ENCODE measurements at places on chromosomes 3 and 15.

DNA sequence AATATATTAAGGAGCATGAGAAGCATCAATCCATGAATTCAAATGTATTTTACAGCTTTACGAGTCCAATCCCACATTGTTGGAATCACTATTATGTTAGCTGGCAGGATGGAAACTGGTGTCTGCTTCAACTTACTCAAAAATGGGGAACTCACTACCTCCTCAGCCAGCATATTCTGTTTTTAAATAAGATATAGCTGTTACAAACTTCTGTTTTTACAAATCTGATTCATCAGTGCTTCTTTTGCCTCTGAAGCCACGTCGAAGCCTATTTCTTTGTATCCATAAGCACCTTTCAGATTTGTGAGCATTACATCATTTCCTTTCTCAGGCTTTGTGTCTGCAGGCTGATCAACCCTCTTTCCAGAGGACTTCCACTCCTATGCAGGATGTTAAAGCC is 105.9 kb downstream of the TPRG1 start:
- no peaks in the 10 kb centered on the region for H3K27me3 ChIP-seq
- H3K36me3 ChIP-seq: no peaks in the 10 kb centered on the region
- peaks cover 23% of the 10 kb centered on the region for H3K4me1 ChIP-seq
- no peak overlapping the region for H3K4me3 ChIP-seq
- no peak for DNase-seq
- no peak overlapping the region for H3K27ac ChIP-seq

- no peak for DNase-seq
- H3K4me1 ChIP-seq: no peaks in the 10 kb centered on the region
Observed at GRCh38 chr3:131282379-131282778, 99.2 kb upstream of the NUDT16 start.

GRCh38 chr15:84727429-84727828 is 11.5 kb upstream of the SEC11A start:
- H3K27ac ChIP-seq: no peak overlapping the region
- peaks cover 5% of the 10 kb centered on the region for H3K4me1 ChIP-seq
- no peaks in the 10 kb centered on the region for H3K36me3 ChIP-seq
- H3K27me3 ChIP-seq: no peaks in the 10 kb centered on the region
- no peak for DNase-seq

GRCh38 chr3:16143861-16144447 is 30.5 kb upstream of the GALNT15 start:
- H3K36me3 ChIP-seq: no peaks in the 10 kb centered on the region
- no peak overlapping the region for H3K27ac ChIP-seq
- DNase-seq: no peak
- H3K27me3 ChIP-seq: no peaks in the 10 kb centered on the region
- peaks cover 23% of the 10 kb centered on the region for H3K4me1 ChIP-seq
- H3K4me3 ChIP-seq: no peak overlapping the region

DNA sequence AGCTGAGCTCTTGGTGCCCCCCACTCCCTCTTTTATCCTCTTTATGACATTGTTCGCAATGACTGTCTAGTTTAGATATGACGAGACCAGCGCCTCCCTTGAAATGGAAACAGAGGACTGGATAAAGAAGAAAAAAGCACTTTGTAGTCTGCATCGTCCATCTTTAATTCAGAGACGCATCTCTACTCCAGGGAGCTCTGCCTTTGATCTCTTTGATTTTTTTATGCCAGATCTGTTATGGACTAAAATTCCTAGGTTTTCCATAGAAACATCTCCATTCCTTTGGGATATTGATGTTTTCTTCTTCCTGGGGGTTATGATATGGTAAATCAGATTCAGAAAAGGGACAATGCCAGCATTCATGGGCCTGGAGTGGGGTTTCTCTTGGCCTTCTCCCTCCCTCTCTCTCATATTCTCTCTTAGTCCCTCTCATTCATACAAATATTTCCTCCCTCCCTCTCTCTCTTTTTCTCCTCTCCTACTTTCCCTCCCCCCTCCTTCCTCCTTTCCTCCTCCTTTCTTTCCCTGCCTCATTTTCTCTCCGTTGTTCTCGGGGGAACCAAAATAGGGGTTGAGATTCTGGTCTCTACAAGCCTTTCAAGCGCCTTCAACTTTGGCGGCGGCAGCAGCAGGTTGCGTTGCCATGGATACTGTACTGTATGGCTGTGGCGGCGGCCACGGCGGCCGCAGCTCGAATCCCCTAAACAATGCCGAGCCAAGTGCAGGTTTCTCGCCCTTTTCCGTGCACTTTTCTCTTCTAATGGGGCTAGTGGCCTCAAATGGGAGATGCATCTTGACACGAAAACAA is 45.5 kb downstream of the ZIC4 start:
- H3K36me3 ChIP-seq: no peaks in the 10 kb centered on the region
- DNase-seq: no peak
- H3K4me3 ChIP-seq: no peak overlapping the region
- peaks cover 89% of the 10 kb centered on the region for H3K27me3 ChIP-seq
- H3K27ac ChIP-seq: no peak overlapping the region

GRCh38 chr15:92839696-92840095 is 60.4 kb upstream of the CHD2 start:
- H3K36me3 ChIP-seq: no peaks in the 10 kb centered on the region
- H3K4me1 ChIP-seq: peaks cover 2% of the 10 kb centered on the region
- no peak overlapping the region for H3K4me3 ChIP-seq
- H3K27ac ChIP-seq: no peak overlapping the region
- DNase-seq: no peak
- no peaks in the 10 kb centered on the region for H3K27me3 ChIP-seq

GRCh38 chr3:32780071-32780734 is 37.6 kb upstream of the TRIM71 start:
- no peak for DNase-seq
- H3K27ac ChIP-seq: no peak overlapping the region
- no peaks in the 10 kb centered on the region for H3K27me3 ChIP-seq

GRCh38 chr15:57548835-57549234 is 42.9 kb upstream of the MYZAP start:
- H3K36me3 ChIP-seq: peaks cover 36% of the 10 kb centered on the region
- peaks cover 21% of the 10 kb centered on the region for H3K4me1 ChIP-seq
- DNase-seq: no peak
- no peaks in the 10 kb centered on the region for H3K27me3 ChIP-seq
- H3K4me3 ChIP-seq: no peak overlapping the region
- H3K27ac ChIP-seq: no peak overlapping the region

GRCh38 chr15:47212222-47213010 is 504.9 kb upstream of the SEMA6D start:
- H3K27me3 ChIP-seq: no peaks in the 10 kb centered on the region
- no peaks in the 10 kb centered on the region for H3K36me3 ChIP-seq
- no peak overlapping the region for H3K27ac ChIP-seq
- no peak for DNase-seq

DNA sequence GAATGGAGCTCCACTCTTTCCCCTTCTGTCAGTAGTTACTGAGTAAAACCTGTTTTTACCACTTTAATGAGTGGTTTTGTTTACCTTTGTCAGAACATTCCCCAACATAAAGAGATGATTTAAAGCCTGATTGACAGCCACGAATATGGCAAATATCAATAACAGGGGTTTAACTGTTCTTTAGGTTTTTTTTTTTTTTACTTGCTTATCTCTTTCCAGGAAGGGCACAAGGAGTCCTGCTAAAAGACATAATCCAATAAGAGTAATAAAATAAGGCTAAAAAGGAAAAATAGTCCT is 11.5 kb upstream of the UBE2Q2 start:
- peaks cover 10% of the 10 kb centered on the region for H3K4me1 ChIP-seq
- no peak overlapping the region for H3K27ac ChIP-seq
- no peak for DNase-seq
- H3K27me3 ChIP-seq: no peaks in the 10 kb centered on the region

DNA sequence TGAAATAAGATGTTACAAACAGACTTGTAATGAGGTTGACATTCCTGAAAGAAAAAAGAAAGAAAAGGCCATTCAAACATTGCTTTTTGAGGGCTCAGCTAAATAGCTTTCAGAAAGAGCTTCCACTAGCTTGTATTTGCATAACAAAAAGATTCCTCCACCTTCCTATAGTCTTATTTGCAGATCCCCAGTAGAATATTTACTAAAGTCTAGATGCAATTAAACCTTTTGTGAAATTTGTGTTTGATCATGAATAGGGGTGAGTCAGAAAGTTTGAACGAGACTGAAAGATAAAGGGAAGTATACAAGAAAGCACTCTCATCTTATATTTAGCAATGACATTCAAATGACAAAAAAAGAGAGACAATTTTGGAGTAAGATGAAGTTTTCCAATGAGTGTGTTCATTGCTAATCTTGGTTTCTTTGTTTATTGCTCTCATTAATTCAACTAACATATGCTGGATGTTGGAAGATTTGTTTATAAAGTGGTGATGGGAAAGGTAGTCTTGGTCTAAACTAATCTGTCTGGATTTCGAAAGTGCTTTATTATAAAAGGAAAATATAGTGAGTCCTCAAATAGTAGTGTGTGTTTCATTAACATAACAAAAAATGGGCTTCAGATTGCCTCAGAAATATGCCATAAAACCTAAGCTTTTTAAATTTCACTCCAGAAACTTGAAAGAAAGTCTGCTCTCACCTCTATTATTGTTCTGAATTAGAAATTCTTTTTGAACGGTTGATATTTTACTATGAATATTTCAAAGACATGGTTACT is 9.1 kb upstream of the CADPS start:
- no peak for DNase-seq
- H3K36me3 ChIP-seq: no peaks in the 10 kb centered on the region
- H3K4me1 ChIP-seq: no peaks in the 10 kb centered on the region

DNA sequence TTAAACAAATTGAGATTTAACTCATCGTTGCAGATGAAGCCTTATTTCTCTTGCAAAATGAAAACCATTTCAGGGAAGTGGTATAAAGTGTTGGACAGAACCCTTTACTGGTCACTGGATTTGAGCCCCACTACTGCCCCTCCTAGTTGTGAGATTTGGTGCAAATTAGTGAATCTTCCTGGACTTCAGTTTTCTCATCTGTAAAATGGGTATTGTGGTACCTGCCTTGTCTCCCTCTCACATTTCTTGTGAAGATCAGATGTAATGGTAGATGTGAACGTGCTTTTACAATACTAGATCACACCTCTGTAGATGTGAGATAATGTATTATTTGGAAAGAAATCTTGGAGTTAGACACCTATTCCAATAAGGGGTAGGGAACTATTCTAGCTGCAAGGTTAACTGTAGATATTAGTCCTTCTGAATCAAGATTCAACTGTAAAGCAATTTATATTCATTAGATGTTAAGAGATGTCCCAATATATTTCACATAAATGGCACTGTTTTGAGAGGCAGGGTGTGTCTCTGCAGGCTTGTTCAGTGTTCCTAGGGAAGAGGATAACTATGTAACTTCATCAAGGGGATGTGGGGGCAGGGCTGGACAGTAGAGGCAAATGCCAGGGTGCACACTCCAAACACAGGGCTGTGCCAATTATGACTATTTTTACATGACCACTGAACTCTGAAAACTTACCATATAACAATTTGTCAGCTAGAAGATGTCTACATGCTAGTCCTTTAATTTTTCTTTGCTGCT is 112.4 kb upstream of the PFN2 start:
- H3K36me3 ChIP-seq: no peaks in the 10 kb centered on the region
- peak overlapping the region; percentile 10 for H3K4me3 ChIP-seq
- no peaks in the 10 kb centered on the region for H3K27me3 ChIP-seq
- no peak for DNase-seq

GRCh38 chr3:193964517-193964880 is 171.4 kb upstream of the HES1 start:
- DNase-seq: no peak
- H3K27me3 ChIP-seq: no peaks in the 10 kb centered on the region
- peaks cover 15% of the 10 kb centered on the region for H3K4me1 ChIP-seq
- H3K36me3 ChIP-seq: no peaks in the 10 kb centered on the region

DNA sequence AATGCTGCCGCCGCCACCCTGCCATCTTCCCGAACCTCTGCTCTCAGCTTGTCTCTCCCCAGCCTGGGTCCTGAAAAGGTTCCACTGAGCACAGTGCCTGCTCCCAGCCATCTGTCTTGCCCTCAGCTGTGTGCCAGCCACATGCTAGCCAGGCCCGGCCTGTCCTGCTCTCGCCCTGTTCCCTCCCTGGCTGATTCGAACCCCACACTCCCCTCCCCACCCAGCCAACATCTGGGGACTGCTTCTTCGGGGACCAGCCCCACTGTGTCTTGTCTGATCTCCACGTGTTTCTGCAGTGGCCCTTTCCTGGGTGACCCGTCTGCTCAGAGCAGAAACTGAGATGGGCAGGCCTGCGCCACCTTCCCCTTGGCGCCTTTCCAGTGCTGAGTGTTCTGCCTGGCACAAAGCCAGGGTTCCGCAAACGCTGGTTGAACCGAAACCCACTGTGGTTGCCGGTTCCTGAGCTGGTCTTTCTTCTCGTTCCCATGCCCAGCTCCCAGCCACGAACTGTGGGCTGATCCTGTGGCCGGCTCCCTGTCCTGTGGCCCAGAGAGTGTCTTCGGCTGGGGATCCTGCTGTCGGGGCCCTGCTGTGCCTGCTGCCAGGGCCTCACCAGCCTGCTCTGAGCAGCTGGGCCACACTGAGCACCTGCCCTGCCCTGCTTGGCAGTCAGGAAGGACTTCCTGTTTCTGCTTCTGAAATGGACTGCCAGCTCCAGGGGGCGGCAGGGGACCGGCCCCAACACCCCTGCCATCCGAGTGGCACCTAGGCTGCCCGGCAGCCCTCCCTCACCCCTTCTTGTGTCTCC is 62.7 kb upstream of the KLF13 start:
- no peaks in the 10 kb centered on the region for H3K27me3 ChIP-seq
- H3K36me3 ChIP-seq: no peaks in the 10 kb centered on the region
- peaks cover 39% of the 10 kb centered on the region for H3K4me1 ChIP-seq
- H3K4me3 ChIP-seq: no peak overlapping the region
- DNase-seq: peak; percentile 85
- peak overlapping the region; percentile 55 for H3K27ac ChIP-seq

DNA sequence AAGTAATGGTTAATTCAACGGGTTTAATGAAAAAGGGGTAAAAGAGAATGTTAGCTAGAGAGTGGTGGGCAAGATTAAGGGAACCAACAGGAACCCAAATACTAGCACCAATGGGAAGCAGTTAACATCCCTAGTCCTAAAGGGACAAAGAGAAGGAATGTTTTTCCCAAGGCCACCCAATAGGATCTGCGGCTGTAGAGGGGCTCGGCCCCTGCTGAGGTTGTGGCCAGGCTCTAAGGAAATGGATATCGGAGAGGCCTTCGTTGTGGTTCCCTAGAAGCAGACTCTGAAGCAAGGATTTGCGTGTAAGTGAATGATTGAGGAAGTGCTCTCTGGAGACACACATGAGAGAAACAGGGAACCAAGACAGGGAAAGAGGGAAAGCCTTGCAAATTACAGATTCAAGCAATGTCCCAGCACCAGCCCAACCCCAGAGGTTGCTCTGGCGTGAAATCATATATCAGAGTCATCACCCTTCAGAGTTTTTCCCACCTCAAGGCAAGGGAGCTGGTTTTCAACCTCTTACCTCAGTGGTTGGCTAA is 83.6 kb upstream of the TNIK start:
- no peak overlapping the region for H3K27ac ChIP-seq
- no peak overlapping the region for H3K4me3 ChIP-seq
- no peaks in the 10 kb centered on the region for H3K36me3 ChIP-seq
- no peak for DNase-seq
- no peaks in the 10 kb centered on the region for H3K27me3 ChIP-seq

DNA sequence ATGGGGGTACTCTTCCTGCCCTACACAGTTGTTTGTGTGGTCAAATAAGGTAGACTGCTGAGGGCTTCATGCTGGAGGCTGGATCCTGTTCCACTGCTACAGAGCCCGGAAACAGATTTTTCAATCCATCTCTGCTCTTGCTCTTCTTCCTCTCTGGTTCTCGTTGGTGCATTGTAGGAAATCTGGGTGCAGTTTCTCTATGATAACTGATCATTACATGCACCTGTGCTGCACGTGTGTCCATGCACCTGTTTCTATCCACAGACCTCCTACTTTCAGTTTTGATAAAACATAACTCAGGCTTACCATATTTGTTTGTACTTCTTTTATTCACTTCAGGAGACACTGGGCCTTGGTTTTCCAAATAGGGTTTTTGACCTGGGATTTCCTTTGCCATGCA is 21.3 kb downstream of the MINAR1 start:
- H3K4me3 ChIP-seq: no peak overlapping the region
- H3K27ac ChIP-seq: no peak overlapping the region

Data from suprapubic skin (tissue), 4 donors.